ENCODE measurements at places on chromosomes 1 and 21. TPM values are rescaled to one million over a fixed set of nuclear protein-coding genes. Genes with fewer than 3 reads are reported as not detected.

Gene FBLIM1
- 364 TPM for total RNA-seq

Gene SPRR2A
- 1.0 TPM for total RNA-seq

Gene GPR37L1
- 0.04 TPM for total RNA-seq

Gene F5
- not detected for total RNA-seq

Gene AMY1A
- total RNA-seq, result not detected

Gene GBP7
- total RNA-seq, result not detected

Gene GABPB2
- 3.7 TPM for total RNA-seq

Gene EDARADD
- 4.7 TPM for total RNA-seq

Gene ORC1
- 2.2 TPM for total RNA-seq

Gene KRTAP10-7
- total RNA-seq, result not detected

Gene TNFRSF9
- 4.6 TPM for total RNA-seq

Gene WDR64
- not detected for total RNA-seq

Gene PPFIA4
- total RNA-seq, result 0.13 TPM

Gene SPRR3
- total RNA-seq, result not detected

Gene BRDT
- not detected for total RNA-seq

Gene HSPA6
- not detected for total RNA-seq

Gene CELA2B
- not detected for total RNA-seq

Gene VPS72
- total RNA-seq, result 83.4 TPM

Gene ZSWIM5
- 0.84 TPM for total RNA-seq

Gene KISS1
- total RNA-seq, result 8.8 TPM

Gene SMYD3
- total RNA-seq, result 20.6 TPM

Gene SMYD2
- total RNA-seq, result 60.7 TPM

Gene ASCL5
- not detected for total RNA-seq

Gene ZNF648
- 1.0 TPM for total RNA-seq

Measured in kidney epithelial cell (primary cell).